ENCODE measurements at places on chromosomes 3 and 15.

DNA sequence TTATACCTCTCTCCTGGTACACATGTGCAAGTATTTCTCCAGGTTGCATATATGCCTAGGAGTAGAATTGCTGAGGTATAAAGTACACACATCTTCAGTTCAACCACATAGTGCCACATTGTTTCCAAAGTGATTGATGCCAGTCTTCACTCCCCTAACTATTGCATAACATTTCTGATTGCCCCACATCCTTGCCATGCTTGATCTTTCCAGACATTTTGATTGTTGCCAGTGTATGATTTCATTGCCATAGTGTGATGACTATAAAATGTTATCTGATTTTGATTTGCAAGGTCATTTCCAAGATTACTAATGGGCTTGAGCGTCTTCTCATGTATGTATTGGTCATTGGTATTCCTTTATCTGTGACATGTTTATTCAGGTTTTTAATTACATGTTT, 61.1 kb upstream of the MLF1 start:
- DNase-seq = no peak

DNA sequence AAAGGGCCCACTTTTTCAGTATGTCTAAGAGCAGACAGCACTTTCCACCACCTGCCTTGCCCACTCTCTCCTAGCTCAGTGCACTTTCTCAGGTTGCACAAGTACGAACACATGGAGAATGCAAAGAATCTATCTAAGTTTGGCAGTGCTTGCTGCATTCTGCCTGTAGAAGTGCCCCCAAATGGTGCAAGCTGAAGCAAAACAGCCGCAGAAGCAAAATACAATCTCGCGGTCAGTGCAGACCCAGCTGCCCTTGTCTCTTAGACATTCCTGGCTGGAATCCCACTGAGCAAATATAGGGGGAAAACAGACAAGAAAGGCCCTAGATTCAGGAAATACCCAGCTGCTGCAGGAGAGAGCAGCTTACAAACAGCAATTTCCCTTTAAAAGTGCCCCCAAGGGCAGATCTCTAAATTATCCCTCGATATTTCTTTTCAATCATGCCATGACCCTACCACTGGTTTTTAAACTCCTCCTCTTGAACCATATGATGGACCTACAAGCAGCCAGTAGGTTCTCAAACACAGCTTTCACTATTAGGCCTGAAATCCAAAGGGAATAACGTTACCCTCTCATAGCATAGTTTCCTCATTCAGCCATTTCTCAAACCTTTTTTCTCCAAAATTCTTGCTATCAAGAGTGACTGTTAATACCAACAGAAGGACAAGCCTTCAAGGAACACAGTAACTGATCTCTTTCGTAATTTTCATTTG, 67.0 kb downstream of the TNIK start:
- no peak for DNase-seq

DNA sequence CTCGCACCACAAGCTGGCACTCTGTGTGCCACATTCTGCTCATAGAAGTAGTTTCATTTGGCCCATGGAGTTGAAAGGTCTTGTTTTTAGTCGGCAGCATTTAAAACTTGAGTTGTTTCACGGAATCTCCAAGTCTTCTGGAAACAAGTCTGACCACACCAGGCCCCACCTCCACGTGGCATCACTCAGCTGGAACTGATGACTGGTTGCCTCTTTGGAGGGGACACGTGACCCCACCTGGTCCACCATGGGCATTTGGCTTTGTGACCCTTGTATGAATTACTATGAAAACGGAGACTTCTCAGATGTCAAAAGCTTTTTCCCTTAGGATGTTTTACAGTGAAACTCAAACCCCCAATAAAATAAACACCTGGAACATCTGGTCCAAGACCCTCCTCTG, 74.9 kb downstream of the NTRK3 start:
- DNase-seq = no peak

- no peak for DNase-seq
These were observed 13.5 kb upstream of the KCNAB1 start for GRCh38 chr3:156106721-156107373.

DNA sequence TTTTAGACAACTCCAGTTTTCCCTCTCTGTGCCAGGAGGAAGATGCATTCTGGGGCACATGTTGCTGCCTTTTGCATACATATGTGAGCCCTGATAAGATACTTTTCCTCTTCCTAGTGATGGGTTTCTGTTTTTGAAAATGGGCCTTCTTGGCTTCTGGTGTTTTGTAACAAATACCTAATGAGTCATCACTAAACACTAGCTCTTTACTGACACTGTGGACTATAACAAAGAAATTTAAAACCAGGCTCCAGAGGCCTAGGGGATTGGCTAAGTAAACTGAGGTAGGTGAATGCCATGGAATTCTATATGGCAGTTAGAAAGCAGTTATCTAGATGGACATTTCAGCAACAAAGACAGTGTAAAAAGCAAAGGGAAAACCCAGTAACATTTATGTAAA, 93.4 kb upstream of the NR2E3 start:
- DNase-seq = no peak

DNA sequence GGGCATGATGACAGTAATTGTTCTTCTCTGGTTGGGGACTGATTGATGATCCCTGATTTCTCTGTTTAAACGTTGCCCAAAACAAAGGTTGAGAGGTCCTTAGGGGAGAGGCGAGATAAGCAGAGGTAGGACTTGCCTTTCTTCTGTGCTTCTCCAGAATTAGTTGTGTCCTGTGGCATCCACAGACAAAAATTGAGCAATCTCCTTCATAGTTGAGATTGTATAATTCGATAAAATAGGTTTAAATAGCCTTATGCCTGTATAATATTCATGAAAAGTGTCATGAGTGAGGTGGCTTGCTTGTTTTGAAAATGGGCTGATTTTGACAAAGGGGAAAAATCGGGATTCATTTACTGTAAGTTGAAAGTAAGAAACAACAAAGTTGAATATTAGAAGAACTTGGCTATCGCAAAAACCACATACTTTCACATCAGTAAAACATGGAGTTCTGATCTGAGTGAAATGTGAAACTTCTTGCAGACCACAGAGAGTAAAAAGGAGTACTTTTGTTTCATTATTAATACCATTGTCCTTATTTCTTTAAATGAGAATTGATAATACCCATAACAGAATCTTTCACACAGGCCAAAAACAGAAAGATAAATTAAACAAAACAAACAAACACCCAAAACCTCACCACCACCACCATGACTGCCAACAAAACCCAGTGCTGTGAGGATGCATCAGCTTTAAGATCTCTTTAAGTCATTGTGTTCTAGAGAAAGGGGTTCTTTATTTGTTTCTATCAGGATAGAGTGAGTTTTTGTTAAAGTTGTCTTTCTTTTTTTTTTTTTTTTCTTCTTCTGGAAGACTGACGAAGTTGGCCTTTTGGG, 155.7 kb downstream of the LPP start:
- DNase-seq = no peak

DNA sequence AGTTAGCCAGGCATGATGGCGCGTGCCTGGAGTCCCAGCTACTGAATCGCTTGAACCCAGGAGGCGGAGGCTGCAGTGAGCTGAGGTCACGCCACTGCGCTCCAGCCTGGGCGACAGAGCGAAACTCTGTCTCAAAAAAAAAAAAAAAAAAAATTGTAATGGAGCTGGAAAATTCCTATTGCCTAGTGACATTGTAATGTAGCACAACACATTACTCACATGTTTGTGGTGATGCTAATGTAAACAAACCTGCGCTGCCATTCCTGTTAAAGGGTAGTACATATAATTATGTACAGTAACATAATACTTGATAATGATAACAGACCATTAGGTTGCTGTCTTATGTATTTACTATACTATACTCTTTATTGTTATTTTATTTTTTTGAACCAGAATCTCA, 39.1 kb downstream of the KNL1 start:
- no peak for DNase-seq

- DNase-seq = no peak
These were observed 28.2 kb upstream of the GBE1 start for GRCh38 chr3:81789691-81790090.

GRCh38 chr3:9742560-9742959, 7.2 kb upstream of the OGG1 start:
- DNase-seq = no peak

GRCh38 chr3:61236556-61236955, 14.7 kb downstream of the FHIT start:
- DNase-seq = no peak

GRCh38 chr15:78808550-78808949, 2.7 kb downstream of the ADAMTS7 start:
- peak; percentile 2 for DNase-seq

DNA sequence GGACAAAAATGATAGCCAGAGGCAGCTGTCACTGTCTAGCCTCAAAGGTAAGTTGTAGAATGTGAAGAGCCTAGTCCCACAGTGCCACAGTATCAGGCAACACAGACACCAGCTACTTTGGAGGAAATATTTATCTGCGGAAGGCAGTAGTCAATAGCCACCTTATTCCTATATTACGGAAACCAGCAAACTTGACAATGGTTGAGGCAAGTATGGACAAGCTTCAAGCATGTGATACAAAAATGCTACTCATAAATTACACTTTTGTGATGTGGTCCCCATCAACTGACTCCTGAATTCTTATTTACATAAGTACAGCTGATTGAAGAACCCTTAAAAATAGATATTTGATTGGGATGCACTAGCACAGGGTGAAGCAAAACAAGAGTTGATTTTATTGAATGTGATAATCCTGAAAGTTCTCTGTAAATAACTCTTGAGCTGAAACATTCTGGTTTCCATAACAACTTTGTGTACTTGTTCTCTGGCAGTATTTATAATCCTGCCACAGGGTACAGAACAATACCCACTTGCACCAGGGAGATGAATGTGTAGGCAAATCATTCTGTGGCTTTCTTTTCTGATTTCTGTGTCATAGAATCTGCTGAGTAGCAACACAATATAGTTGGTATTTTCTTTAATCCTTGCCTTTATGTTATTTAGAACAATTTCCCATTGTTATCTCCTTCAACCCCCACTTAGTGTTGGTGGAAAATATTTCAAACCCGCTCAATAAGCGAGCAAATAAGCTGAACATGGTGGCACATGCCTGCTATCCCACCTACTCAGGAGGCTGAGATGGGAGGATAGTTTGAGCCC, at the start of gene ANKUB1:
ANKUB1 (minus strand) TSS at position 103 of the 819 bp plus-strand sequence. CDS start 188 bp downstream, outside the sequence.
- no peak for DNase-seq

DNA sequence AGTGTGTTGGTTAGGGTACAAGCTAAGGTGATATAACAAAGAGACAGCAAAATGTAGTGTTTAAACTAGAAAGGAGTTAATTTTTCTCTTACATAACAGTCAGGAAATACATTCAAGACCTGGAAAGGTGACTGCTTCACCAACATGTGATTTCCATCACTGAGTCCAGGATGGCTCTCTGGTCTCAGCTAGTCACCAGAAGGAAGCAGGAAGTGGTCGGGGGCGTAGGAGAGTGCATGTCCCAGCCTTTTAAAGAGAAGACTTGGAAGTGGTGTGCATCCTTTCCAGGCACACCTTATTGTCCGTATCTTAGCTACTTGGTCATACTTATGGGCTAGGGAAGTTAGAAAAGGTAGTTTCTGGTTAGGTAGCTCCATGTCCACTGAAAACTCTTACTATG, 11.1 kb upstream of the UBE2Q2 start:
- no peak for DNase-seq

DNA sequence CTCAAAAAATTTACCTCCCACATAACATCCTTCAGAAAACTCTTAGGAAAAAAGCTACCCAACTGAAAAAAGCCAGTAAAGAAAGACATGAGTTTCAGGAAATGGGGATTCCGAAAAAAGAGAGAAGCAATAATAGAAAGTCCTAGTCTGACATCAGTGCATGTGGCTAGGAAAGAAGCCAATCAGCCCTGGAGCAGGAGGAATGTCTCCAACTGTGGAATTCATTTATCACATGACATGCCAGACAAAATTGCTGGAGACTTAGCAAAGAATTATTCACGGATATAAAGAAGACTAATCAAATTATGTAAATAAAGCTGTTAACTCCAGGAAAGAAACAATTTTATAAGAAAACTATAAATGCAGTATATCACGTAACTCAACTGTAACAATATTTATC, 258.9 kb upstream of the RARB start:
- DNase-seq = no peak

GRCh38 chr15:68616397-68616796, 37.6 kb downstream of the CORO2B start:
- DNase-seq = no peak

DNA sequence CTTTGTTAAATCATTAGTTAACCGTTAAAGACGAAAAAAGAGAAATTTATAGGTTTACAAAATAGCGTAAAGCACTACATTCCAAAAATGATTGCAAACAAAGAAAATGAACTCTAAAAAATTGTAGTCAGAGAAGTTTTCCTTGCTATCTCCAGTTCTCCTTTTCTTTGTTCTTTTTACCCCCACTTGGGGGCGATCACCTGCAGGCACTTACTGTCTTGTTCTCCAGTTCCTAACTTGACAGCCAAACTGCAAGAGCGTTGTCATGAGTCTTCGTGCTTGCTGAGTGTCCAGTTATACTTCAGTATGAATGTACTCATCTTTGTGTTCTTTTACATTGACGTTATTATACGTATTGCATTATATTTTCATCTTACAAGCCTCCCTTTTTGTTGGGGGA, 54.5 kb downstream of the CHD2 start:
- DNase-seq = no peak

- no peak for DNase-seq
These were observed 10.9 kb downstream of the ARL6IP5 start for GRCh38 chr3:69095636-69096035.

- no peak for DNase-seq
These were observed 246.3 kb upstream of the SEMA6D start for GRCh38 chr15:47470983-47471382.

GRCh38 chr3:20225769-20226168, 39.8 kb upstream of the SGO1 start:
- peak; percentile 12 for DNase-seq

GRCh38 chr3:172541945-172542488, 18.8 kb upstream of the TNFSF10 start:
- DNase-seq = no peak

DNA sequence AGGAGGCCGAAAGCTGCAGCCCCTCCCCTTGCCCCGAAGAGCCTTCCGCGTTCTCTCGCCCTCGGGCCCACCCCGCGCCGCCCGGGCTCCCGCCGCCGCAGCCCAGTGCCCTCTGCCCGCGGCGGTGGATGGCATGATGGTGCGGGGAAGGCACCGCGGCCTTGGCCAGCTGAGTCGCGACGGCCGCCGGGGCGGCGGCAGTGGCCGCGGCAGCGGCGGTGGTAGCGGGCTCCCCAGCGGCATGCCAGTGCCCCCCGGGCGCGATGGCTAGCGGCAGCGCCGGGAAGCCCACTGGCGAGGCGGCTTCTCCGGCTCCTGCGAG, 1.2 kb downstream of the TLNRD1 start:
- DNase-seq = no peak

GRCh38 chr15:84570164-84570735, 30.6 kb upstream of the ZSCAN2 start:
- DNase-seq = no peak

GRCh38 chr3:195566797-195567196, 16.9 kb downstream of the APOD start:
- no peak for DNase-seq

- no peak for DNase-seq
These were observed 107.9 kb upstream of the ATP10A start for GRCh38 chr15:25971053-25971452.

- DNase-seq = no peak
These were observed 36.6 kb upstream of the MAGEF1 start for GRCh38 chr3:184748219-184749135.
